ENCODE measurements at places on chromosomes 5 and 9.
A peak's percentile ranks its signal among the peaks of the same experiment; 100 is the strongest.

- DNase-seq = no peak
Measured at GRCh38 chr5:134022333-134022732, 17.6 kb upstream of the VDAC1 start.

DNA sequence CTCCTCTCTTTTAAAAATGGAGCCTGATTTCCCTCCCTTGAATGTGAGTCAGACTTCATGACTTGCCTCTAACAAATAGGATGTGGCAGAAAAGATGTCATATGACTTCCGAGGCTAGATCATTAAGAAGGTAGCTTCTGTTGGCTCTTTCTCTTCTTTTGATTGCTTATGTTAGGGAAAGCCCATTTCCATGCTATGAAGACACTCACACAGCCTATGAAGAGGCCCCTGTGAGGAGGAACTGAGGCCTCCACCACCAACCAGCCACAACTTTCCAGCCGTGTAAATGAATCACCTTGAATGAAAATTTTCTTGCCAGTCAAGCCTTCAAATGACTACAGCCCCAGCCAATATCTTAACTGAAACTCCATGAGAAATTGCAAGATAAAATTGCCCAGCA is 413.4 kb downstream of the TMEM38B start:
- no peak for DNase-seq

- no peak for DNase-seq
Measured at GRCh38 chr9:22238809-22239684, 207.6 kb upstream of the DMRTA1 start.

- no peak for DNase-seq
Measured at GRCh38 chr9:83154087-83154736, 91.3 kb upstream of the RASEF start.

GRCh38 chr5:108625654-108626053 is 122.0 kb upstream of the FER start:
- no peak for DNase-seq

DNA sequence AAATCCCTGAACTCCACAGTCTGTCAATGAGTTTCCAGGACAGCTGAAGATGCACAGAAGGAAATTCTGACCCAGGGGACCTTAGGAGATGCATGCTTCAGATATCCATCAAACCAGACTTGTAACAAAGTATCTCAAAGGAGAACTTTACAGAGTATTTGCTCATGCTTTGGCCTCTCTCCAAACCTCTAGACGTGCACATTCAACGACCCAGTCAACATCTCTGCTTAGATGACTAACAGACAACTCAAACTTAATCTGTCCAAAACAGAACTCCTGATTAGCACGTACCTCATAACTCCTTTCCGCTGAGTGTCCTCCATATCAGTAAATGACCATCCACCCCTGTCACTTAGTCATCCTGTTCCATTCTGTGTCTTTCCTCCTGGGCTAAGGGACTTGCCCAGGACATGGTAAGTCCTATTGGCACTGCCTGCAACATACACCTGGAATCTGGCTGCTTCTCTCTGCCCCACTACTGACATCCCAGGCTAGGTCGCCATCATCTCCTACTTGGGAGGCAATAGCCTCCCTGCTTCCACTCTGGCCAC is 107.4 kb downstream of the LMNB1 start:
- DNase-seq = no peak

DNA sequence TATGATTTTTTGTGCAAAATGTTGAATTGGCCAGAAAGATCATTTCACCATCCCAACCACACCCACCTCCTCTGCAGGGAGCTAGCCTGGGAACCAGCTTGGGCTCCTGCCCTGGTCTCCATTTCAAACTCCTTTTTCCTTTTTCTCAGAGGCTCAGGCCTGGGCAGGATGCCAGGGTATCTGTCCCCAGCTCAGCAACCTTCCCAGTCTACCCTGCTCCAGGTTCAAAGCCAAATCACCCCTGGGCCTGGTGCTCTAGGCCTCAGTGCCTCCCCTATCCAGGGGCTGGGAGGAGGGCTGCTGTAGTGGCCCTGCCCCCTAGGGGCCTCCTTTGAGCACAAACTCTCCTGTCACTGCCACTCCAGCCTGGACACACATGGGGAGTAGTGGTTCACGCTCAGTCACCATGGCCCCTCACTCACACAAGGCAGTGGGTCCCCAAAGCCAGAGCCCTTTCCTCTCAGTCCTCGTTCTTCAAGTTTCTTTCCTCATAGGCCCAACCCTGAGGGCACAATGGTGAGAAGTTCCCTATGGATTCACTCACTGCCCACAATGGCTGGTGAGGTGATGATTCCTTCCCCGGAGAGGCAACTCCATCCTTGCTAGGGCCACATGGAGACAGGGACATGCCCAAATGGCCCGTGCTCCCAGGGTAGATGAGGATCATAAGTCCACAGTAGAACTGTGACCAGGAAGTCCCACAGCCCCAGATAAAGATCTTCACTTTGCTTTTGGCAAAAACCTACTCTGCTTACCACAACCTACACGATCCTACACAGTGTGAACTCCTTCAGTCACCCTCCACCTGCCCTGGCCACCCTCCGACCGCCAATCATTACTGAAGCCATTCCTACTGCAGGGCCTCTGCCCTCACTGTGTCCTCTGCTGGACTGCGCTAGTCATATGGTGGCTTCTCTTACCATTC is 1.6 kb upstream of the ST6GALNAC4 start:
- DNase-seq = no peak

- no peak for DNase-seq
Measured at GRCh38 chr5:154608531-154609011, 130.5 kb upstream of the HAND1 start.

DNA sequence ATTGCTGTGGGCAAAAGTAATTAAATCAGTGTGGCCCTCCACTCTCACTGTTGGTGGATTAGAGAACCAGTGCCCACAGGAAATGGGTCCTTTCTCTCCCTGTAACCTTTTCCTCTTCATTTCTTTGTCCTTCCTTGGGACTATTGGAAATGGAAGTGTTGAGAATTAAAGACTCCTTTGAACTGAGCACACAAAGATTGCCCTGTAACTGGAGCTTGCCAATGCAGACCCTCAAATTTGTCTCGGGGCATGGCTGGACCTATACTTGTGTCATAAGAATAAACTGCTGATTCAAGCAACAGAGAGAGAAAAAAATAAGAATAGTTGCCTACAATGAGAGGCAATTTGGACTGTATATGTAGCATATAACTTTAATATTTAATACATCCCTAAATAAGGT is 13.7 kb downstream of the KCNV2 start:
- DNase-seq = no peak

DNA sequence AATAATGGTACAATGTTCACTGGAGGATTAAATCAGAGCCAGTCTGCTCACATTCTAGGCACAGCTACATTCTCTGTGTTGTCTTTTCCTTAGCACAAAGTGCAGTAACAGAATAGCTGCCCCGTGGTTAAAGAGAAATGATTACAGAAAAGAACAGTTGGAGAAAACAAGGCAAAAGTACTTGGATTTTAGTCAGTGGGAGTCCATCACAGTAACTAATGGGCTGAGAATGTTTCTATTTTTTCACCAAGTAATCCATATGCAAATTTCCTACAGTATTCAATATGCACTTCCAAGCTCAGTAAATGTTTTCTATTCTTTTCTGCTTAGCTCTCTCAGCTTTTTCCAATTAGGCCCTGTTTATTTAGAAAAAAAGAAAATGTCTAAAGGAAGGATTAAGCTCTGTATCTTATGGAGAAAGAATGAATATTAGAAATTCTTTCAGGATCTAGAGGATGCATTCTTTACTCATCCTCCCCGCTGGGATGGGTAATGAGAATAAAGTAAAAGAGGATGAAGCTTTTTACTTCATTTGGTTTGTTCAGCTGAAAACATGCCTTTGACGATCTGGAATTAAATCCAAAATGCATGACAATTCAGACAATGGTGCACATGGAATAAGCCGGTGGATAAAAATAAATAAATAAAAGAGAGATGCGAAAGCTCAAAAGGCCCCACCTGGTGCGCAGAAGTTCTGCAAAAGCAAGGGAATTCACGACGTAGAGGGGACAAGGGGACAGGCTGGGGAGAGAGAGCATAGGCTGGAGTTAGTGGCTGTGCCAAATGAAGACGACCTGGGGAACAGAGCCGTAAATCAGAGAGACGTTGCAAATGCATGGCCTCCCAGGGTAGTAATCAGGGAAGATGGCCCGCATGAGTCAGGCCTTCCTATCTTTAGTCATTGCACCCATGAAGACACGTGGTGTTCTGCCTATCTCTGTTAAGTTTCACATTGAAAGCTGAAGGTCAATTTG is 345.2 kb downstream of the GLIS3 start:
- peak; percentile 19 for DNase-seq

DNA sequence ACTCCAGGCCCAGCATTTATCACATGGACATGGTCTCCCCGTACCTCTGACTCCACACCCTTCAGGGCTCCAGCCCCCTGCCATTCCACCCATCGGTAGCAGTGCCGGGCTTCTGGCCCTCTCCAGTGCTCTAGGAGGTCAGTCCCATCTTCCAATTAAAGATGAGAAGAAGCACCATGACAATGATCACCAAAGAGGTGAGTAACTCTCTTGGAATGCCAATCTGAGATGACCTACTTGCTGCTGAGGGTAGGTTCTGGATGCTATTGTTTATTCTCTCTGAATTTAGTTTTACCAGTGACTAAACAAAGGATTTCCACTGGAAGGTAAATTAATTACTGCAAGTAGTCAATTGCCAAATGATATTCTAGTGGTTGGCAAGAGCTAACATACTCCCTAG is 80.8 kb downstream of the TLE4 start:
- DNase-seq = no peak

- DNase-seq = no peak
Measured at GRCh38 chr5:42680046-42680445, 76.6 kb upstream of the CCDC152 start.

DNA sequence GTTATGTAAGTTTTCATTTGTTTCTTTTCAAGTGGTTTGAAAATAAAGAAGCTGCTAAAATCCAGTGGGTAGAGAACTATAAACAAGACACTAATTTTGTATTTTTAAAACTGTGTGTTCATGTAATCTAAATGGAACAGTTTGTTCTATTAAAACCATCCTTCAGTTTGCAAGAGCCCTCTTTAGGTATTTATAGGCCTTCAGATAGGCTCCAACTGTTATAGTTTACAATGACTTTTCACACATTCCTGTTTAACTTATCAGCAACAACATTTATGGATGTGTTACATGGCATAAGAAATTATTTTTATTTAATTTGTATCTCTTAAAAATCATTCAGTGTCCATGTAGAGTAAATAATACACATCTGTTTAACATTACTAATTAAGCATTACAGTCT is 126.7 kb upstream of the SLCO6A1 start:
- no peak for DNase-seq

DNA sequence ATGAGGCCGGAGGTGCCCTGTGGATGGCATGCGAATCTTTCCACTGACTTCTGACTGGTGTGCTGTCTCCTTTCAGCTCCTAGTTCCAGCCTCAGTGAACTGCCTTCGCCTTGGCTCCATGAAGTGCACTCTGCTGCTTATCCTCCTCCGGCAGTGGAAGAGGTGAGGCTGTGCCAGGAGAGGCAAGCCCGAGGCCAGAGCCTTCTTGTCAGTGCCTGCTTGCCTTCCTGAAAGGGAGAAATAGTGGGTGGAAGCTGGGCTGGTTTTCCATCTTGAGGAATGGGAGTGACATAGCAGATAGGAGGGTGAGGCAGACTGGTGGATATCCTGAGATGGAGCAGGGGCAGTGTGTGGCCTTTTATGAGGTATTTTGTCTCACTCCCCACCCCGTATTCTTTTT is 29.7 kb downstream of the SH3GLB2 start:
- DNase-seq = no peak

GRCh38 chr5:134574521-134574920 is 49.1 kb downstream of the JADE2 start:
- no peak for DNase-seq

GRCh38 chr9:2354216-2354615 is 267.4 kb upstream of the VLDLR start:
- DNase-seq = no peak

DNA sequence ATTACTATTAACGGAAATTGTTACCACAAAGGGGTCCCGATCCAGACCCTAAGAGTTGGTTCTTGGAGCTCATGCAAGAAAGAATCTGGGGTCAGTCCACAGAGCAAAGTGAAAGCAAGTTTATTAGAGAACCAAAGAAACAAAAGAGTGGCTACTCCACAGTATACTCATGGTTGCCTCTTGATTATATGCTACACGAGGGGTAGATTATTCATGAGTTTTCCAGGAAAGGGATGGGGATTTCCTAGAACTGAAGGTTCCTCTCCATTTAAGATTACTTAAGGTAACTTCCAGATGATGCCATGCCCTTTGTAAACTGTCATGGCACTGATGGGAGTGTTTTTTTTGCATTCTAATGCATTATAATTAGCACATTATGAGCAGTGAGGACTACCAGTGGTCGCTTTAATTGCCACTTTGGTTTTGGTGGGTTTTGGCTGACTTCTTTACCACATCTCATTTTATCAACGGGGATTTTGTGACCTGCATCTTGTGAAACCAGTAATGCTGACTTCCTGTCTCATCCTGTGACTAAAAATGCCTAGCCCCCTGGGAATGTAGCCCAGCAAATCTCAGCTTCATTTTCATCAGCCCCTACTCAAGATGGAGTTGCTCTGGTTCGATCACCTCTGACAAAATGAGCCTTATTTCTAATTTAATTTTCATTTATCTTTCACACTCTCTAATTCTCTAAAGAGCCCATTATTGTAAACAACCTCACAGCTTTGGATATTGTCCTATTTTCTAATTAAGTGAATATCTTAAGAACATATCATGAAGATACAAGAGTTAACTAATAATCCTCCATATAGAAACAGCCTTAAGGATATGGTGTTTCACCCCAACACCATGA is 336.3 kb downstream of the RASEF start:
- no peak for DNase-seq

- DNase-seq = no peak
Measured at GRCh38 chr5:168654211-168654721, 75.1 kb upstream of the PANK3 start.

DNA sequence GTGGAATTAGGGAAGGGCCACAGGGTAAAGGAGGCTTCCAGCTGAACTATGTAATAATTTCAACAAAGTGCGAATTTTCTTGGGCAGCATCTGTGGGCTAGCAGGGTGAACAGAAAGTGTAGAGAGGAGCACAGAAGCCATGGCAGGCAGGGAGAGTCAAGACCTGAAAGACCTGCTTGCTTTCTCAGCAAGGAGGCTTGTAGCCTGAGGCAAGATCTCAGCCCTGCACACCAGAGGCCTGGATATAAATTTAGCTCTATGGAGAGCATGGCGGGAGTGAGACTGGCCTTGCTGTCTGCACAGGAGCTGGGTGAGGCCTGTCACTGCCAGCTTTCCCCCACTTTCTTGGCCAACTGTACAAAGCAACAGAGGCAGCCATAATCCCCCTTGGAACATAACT is 32.1 kb upstream of the SH3TC2 start:
- DNase-seq = no peak

DNA sequence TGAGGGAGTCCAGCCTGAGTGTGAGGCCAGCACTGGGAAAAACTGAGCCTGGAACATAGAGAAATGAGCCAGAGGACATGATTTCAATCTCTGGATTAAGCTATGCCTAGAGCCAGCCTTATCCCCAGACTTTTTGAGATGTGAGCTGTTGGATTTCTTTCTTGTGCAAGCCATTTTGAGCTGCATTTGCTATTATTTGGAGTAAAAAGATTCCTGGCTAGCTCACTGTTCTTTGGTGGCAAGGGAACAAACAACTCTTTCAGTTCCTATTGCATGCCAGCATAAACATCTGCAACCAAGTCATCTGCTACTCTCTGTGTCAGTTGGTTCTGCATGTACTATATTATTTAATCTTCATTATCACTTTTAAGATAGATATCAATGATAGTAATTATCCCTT is 70.1 kb upstream of the MAN2A1 start:
- DNase-seq = no peak

GRCh38 chr9:134291452-134291881 is 34.8 kb upstream of the RXRA start:
- no peak for DNase-seq

Data from activated naive CD8-positive, alpha-beta T cell treated with anti-CD3 and anti-CD28 coated beads for 36 hours (primary cell).